ENCODE measurements at places on chromosomes 2 and 18.

- no peak for DNase-seq
- H3K27me3 ChIP-seq, result no peaks in the 10 kb centered on the region
- H3K27ac ChIP-seq, result no peak overlapping the region
- no peaks in the 10 kb centered on the region for H3K4me1 ChIP-seq
- no peak overlapping the region for H3K4me3 ChIP-seq
- no peaks in the 10 kb centered on the region for H3K36me3 ChIP-seq
These were observed 11.0 kb downstream of the MAP3K20 start for GRCh38 chr2:173086518-173087213.

DNA sequence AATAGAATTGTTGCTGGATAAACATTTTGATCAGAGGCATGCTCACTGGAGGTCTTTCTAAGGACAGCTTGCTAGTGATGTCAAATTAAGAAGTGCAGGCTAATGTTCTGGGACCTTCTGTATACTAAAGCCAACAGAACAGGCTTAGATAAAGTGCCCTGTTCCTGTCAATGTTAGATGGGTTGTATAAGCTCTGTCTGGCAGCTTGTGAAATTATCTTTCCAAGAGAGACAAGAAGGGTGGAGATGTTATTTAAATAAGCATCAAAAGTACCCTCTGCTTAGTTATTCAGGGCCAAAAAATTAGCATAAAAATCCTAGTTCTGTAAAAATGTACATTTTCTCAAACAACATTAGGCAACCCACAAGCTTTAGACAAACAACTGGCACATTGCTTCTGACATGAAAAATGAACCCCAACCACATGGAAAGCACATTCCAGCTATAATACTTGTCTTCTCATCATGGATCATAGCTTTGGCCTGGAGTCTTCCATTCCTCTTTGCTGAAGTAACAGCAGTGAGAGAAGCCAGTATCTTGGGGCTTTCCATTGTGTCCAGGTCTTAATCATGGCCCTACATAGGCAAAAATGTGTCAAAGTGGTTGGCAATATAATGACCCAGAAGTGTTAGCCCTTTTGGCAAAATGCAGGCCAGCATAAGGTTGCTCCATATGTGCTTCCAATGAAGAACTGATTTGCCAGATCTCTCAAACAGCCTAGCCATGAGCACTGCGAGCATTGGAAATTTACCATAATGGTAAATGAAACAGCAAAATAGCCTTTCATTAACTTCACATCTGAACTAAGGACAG, 478.1 kb upstream of the ZNF804A start:
- no peak for DNase-seq
- H3K4me3 ChIP-seq, result no peak overlapping the region
- no peaks in the 10 kb centered on the region for H3K4me1 ChIP-seq

DNA sequence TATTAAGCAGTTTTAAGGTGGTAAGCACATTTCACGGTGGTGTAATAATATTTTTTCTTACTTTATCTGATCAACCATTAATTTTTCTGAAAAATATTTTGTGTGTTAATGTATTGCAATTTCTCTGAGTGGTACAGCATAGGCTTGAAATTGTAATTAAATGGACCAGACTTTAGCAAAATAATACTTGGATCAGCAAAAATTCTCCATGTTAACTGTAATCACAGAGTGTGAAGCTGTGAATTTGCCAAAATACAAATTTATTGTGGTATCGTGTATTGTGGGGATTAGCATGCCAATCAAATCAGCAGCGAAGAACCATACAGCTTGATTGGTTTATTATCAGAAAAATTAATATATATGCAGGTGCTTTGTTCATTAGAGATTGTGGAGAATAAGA, 1088.9 kb upstream of the GYPC start:
- no peak for DNase-seq
- no peaks in the 10 kb centered on the region for H3K27me3 ChIP-seq
- H3K4me1 ChIP-seq, result no peaks in the 10 kb centered on the region
- no peak overlapping the region for H3K4me3 ChIP-seq

GRCh38 chr18:75635096-75635495, 207.6 kb upstream of the SMIM21 start:
- H3K4me3 ChIP-seq, result no peak overlapping the region
- H3K27me3 ChIP-seq, result no peaks in the 10 kb centered on the region

All from CD8-positive, alpha-beta memory T cell (primary cell).